Smooth muscle cell of bladder (primary cell): ENCODE measurements at places on chromosomes 7 and 10. TPM values are rescaled to one million over a fixed set of nuclear protein-coding genes. Genes with fewer than 3 reads are reported as not detected.

The CFAP70 gene
- total RNA-seq, result 0.71 and 0.92 TPM in 2 replicates

The INSYN2A gene
- total RNA-seq, result 0.14 and 0.55 TPM in 2 replicates

The HACD1 gene
- total RNA-seq, result 24.7 and 41.5 TPM in 2 replicates

The HUS1 gene
- total RNA-seq, result 10.7 and 14.7 TPM in 2 replicates

The EBLN1 gene
- not detected in 2 replicates for total RNA-seq
